ENCODE measurements at places on chromosomes 13 and 19.
A peak's percentile ranks its signal among the peaks of the same experiment; 100 is the strongest.

DNA sequence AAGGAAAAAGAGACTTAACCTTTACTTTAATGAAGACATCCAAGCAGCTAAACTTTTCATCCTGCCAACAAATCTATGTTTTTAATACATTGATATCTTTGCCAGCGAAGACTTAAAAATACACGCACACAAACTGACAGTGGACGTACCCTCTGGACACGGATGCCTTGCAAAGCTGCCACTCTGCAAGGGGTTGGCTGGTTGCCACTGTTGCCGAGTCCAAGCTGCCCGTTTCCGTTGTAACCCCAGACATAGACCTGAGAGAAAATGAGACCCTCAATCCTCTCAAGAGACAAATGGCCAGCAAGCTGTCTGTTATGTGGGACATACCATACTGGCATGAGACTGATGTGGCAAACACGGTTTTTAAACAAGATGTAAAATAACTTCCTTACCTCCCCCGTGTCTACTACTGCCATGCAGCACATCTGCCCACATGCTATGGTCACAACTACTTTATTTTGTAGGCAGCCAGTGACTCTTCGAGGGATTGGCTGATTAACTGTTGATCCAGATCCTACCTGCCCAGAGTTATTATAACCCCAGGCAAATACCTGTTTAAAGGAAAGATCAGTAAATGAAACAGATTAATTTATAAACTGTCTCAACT, 21.2 kb downstream of the RCBTB2 start:
- DNase-seq: no peak

DNA sequence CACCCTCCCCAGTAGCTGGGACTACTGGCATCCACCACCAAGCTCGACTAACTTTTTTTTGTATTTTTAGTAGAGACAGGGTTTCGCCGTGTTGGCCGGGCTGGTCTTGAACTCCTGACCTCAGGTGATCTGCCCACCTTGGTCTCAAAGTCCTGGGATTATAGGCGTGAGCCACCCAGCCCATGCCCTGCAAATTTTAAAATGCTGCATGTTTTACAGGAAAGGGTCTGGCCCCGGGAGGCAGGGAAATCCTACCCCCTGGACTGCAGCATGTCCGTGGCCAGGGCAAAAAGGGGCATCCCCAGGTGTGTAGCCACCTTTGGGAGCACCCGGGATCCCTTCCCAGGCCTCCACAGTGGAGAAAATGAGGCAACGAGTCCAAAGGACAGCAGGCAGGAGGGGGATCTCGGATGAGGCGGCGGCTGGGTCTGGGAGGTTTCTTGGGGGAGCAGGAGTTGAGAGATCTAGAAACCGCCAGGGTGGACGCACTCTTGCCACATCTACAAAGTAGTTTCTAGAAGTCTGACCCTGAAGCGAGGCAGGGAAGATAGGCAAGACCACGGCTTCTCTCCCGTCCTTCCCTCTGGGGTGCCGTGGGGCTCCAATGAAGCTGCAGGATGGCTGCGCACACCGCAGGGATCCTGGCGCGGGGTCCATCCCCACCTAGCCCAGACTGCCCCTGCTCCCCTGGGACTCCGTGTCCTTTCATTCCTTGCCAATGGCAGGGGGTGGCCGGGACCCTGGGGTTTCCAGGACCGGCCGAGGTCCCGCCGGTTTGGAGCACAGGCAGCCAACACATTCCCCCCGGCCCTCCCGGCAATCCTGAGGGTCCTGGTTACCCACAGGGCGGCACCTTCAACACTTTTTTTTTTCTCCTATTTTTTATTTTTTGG, 21.3 kb upstream of the ZBTB7A start:
- DNase-seq: no peak

DNA sequence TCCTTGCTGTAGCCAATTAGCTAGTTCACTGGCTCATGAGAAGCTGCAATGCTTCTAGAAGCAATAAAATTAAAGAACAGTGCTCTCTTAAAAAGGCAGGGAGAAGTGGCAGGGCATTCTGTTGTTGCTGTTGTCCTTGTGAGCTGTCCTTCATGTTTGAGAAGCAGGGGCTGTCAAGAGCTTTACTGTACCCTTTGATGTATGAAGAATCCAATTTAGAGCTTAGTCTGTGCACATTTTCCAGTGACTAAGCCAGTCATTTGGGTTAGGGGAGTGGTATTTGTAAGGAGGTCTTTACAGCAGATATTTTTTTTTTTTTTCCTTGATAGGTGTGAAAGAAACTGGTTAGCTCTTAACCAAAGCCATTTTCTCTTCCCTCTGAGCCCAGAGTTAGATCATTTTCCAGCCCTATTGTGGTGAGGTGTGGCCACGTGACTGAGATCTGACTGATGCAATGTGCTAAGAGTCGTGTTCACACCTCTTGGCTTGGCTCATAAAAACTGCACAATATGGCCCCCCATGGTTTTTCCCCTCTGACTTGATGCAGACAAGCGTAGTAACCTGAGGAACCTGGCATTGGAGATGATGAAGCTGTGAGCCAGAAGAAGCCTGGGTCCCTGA, 309.6 kb upstream of the TMTC4 start:
- no peak for DNase-seq

GRCh38 chr19:33554821-33555220, 33.2 kb upstream of the PEPD start:
- DNase-seq: no peak

DNA sequence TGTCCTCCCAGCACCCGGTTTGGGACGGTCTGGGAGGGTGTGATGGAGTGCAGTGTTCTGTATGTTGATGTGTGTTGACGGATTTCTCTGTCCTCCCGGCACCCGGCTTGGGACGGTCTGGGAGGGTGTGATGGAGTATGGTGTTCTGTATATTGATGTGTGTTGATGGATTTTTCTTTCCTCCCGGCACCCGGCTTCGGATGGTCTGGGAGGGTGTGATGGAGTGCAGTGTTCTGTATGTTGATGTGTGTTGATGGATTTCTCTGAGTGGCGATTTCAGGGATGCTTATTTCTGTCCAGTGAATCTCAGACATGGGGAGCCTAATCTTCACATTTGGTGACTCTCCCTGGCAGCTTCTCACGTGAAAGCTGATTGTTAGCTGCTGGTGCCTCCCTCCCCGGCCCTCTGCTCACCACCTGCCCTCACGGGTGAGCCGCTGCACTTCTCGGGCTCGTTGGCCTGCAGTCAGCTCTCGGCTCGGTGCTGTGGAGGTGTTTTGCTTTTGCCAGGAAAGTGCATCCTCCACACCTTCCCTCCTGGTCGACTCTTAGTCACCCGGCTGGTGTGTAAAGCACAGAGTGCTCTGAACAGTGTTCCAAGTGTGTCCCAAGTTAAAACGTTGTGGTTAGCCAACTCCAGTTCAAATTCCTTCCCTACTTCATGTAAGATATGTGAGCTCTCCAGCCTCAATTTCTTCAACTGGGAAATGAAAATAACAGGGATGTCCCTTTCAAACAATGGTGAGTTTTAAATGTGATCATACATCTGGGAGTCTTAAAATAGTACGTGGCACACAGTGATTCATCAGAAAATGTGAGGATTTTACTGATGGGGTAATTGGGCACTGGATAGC, 54.6 kb downstream of the ATP11A start:
- DNase-seq: no peak

GRCh38 chr13:106858903-106859532, 291.1 kb upstream of the ARGLU1 start:
- no peak for DNase-seq

DNA sequence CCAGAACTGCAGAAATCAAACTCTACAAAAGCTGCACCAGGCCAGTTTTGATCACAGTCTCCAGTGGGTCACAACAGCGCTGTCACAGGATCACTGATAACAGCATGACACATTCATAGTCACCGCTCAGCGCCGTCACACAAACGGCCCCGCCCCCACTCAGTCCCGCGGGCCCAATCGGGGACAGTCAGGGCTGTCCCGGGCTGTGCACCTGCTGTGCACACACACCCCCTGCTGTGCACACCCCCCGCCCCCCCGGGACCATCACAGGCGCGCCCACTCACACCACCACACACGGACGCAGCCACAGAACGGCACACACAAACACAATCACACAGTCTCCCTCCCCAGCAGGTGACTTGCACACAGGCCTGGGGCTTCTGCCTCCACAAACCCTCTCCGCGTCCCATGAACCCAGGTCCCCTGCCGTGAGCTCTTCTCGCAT, 435 bp upstream of the ZNF382 start:
- DNase-seq: peak; percentile 80

- no peak for DNase-seq
Measured at GRCh38 chr19:49328741-49329140, 3.8 kb upstream of the SLC6A16 start.

DNA sequence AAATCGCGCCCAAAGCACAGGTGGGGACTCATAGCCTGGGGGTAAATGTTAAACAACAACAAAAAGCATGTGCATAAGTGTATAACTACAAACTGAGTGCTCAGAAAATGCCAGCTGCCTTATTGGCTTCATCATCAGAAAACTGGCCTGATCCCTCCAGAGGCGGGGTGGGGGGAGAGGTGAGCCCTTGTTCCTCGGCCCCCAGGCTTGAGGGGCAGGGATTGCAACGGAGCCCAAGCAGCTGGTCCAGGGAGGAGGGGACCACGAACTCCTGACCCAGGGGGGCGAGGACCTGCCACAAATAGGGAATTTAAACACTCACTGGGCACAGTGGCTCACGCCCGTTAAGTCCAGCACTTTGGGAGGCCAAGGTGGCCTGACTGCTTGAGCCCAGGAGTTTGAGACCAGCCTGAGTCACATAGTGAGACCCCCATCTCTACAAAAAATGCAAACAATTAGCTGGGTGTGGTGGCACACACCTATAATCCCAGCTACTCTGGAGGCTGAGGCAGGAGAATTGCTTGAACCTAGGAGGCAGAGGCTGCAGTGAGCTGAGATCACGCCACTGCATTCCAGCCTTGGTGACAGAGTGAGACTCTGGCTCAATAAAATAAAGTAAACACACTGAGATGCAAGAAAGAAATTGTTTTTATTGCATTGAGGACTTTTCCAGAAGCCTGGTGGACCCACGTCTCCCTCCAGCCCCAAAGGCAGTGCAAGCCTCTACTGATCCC, 8.7 kb downstream of the SIRT6 start:
- DNase-seq: no peak

DNA sequence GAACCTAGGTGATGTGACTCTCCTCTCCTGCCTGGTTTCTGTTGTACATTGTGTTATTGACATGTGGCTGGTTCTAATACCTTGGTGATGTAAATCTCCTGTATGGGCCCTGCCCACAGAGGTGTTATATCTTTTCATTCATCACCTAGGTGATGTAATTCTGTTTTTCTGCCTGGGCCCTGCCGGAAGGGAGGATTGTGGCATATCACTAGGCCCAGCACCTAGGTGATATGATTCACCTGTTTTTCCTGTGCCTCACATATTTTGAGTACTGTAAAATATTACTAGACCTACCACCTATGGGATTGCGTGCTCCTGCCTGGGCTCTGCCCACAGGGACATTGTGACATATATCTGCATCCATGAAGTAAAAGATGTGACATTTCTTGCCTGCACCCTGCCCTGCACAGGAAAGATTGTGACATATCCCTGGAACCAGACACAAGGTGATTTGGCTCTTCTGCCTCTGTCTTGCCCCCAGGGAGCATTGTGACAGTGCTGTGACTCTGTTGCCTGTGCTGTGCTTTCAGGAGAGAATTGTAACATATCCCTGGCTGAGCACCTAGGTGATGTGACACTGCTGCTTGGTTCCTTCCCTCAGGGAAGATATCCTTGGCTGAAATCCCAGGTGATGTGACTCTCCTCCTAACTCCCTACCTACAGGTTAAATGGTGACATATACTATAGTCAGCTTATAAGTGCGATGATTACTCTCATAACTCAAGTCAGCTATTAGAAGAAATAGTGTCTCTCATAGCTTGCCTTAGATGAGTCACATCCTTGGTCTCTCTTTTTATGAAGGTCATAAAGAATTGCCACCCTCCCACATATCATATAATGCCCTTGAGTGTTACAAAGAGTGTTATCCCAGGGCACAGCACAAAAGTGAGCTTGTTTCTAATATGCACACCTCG, 13.3 kb upstream of the ZNF681 start:
- no peak for DNase-seq

DNA sequence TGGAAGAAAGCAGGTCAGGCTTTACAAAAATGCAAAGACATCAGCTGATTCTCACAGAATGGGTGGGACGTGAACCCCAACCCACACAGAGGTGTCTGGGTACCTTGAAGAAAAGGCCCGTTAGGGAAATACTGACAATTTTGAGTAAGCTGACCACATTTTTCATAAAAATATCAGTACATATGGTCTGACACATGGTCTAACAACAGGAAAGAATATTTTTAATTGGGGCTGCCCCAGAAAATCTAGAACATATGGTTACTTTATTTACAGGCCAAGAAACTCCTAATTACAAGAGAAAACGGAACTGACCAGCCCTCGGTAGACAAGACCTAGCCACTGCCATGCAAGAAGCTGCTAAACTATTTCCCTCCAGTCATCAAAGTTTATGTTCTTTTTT, 48.7 kb upstream of the ITM2B start:
- no peak for DNase-seq

DNA sequence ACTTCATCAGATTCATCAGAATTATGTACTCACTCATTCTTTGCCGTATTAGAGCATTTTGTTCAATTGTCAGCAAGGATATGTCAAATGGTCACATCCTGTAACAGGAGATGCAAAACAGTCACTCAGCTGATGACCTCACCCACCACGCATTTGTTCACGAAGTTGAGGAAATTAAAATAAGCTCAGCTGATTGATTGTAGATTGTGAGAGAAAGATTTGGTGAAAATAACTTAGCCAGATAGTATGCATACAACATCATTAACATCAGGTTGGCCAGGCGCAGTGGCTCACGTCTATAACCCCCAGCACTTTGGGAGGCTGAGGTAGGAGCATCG, 22.6 kb upstream of the CDC16 start:
- no peak for DNase-seq

DNA sequence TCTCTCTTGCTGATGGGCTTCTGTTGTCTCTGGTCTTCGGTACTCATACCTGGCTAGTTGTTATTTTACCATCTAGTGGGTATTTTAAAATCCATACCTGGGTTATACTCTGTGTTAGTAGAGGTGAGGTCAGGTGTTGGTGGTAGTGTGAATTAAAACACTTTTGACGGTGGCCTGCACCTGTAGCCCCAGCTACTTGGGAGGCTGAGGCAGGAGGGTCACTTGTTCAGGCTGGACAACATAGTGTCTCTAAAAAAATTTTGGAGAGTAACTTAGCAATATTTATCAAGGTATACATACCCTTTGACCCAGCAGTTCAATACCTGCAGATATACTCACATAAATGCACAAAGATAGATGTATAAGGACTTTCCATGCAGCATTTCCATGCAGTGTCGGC, 55.4 kb downstream of the GSX1 start:
- DNase-seq: no peak

DNA sequence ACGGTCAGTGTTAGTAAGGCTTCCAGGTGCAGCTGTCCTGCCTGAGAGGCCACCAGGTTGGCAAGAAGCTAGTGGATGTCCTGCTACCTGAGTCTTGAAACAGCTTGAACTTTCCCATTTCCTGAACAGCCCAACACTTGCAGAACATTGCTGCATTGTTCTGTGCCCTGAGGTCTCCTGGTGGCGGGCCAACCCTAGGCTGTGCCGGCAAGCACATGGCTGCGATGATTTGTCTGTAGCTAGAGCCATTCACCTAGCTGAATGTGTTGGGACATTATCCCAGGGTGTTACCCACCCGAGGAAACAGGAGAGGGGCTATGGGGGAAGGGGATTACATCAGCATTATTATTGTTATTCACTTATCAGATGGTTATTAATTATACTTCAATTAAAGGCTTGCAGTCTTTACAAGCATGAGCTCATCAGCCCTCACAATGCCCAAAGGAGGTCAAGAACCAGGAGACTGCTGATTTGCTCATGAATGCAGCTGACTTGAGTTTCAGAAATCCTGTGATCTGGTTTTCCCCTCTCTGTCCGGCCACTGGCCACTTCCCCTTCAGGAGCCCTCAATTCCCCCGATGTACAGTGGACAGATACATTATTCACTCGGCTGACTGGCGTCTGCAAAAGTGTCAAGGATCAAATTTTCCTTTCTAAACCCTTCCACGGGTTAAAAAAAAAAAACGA, 187.6 kb upstream of the TSC22D1 start:
- no peak for DNase-seq

All from CD8-positive, alpha-beta T cell (primary cell).